ENCODE measurements at places on chromosomes 4 and X. TPM values are rescaled to one million over a fixed set of nuclear protein-coding genes. Genes with fewer than 3 reads are reported as not detected.

Gene MXRA5
- not detected for total RNA-seq

Gene MUC7
- total RNA-seq, result not detected

Gene SYTL4
- 7.4 TPM for total RNA-seq

Gene NEIL3
- 43.6 TPM for total RNA-seq

Gene COL4A6
- total RNA-seq, result 157 TPM

Gene ASMT
- total RNA-seq, result not detected

Gene VCX2
- total RNA-seq, result not detected

Gene ANKRD37
- 7.0 TPM for total RNA-seq

Gene PLP1
- total RNA-seq, result not detected

- DNase-seq, result no peak
Observed at GRCh38 chr4:2236944-2237666, 4.8 kb downstream of the HAUS3 start.

GRCh38 chr4:69617083-69617694 is 22.3 kb downstream of the UGT2A2 start:
- peak; percentile 47 for DNase-seq

DNA sequence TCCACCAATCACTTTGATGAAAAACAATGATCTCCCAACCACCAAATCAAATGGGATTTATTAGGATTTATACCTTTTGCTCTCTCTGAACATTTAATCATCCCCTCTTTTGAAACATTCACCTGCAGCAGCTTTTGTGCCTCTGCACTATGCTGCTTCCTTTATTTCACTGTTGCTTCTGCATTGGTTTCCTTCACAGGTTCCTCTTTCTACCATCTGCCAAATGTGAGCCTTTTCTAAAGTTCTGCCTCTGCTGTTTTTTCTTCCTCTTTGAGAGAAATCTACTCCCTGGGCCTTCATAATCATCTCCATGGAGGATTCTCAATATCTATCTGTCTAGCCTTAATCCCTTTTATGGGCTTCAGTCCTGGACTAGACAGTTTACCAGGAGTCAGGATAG is 24.7 kb downstream of the CUL4B start:
- no peak for DNase-seq

DNA sequence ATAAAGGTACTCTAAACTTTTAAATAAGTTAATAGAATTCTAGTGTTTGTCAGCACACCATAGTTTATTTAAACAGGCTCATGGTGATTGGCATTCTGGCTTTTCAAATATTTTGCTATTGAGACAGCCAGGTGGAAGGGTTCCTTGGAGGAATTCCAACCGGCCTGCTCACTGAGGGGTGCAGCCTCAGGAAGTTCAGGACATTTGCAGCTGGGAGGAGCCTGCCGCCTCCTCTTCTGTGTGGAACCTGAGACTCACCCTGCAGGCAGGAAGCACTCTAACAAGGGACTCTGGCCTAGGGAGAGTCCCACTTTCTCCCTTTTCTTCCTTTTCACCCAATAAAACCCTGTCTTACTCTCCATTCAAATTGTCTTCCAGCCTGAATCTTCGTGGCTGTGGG is 1328.0 kb downstream of the FSTL5 start:
- no peak for DNase-seq

- DNase-seq, result no peak
Observed at GRCh38 chrX:141714680-141715079, 16.1 kb upstream of the SPANXD start.

GRCh38 chr4:48336146-48336870 is 5.0 kb upstream of the SLAIN2 start:
- DNase-seq, result no peak

DNA sequence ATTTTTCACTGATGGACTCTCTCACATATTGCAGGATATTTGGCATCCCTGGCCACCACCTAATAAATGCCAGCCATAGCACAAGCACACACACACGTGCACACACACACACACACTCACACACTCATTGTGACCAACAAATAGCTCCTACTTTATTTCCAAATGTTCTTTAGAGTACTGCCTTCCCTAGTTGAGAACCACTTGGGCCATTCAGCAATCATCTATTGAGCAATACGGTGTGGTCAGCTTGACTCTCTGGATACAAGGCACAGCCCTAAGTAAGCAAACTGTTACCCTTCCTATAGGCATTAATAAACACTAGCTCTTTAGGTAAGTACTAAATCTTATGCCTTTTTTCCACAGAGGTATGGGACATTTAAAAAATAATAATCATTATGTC is 21.1 kb downstream of the CORIN start:
- DNase-seq, result no peak

DNA sequence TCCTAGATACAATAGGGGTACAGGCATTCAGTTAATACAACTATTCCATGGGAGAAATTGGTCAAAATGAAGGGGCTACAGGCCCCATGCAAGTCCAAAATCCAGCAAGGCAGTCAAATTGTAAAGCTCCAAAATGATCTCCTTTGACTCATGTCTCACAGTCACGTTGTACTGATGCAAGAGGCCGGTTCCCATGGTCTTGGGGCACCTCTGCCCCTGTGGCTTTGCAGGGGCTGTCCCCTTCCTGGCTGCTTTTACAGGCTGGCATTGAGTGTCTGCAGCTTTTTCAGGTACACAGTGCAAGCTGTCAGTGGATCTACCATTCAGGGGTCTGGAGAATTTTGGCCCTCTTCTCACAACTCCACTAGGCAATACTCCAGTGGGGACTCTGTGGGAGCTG is 12.5 kb upstream of the ASIC5 start:
- no peak for DNase-seq

- DNase-seq, result no peak
Observed at GRCh38 chrX:131703646-131704045, 159.8 kb downstream of the OR13H1 start.

DNA sequence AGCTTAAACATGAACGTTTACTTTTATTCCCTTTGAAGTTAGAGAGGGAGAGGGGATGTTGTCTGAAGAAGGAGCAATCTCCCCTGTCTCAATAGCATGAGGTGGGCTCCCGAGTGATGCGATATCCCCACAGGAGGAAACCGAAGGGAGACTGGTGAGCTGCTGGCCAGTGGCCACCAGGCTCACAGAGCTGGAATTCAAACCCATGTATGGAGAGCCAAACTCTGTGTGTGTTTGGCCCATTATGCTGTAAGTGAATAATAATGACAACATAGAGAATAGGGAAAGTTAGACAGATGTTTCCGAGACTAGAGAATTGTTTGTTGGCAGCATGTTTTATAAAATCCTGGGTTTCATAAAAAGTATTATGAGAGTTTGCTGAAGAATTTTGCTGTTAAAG is 66.1 kb upstream of the CLNK start:
- DNase-seq, result no peak

GRCh38 chr4:154344686-154345085 is 146.9 kb downstream of the DCHS2 start:
- no peak for DNase-seq

GRCh38 chrX:149630681-149631233 is 835 bp downstream of the TMEM185A start:
- peak; percentile 15 for DNase-seq

GRCh38 chrX:153571534-153571908 is 27.4 kb downstream of the CCNQ start:
- DNase-seq, result no peak

GRCh38 chrX:20001588-20001987 is 10.7 kb upstream of the BCLAF3 start:
- DNase-seq, result no peak

- no peak for DNase-seq
Observed at GRCh38 chrX:39893417-39894338, 204.1 kb downstream of the BCOR start.

DNA sequence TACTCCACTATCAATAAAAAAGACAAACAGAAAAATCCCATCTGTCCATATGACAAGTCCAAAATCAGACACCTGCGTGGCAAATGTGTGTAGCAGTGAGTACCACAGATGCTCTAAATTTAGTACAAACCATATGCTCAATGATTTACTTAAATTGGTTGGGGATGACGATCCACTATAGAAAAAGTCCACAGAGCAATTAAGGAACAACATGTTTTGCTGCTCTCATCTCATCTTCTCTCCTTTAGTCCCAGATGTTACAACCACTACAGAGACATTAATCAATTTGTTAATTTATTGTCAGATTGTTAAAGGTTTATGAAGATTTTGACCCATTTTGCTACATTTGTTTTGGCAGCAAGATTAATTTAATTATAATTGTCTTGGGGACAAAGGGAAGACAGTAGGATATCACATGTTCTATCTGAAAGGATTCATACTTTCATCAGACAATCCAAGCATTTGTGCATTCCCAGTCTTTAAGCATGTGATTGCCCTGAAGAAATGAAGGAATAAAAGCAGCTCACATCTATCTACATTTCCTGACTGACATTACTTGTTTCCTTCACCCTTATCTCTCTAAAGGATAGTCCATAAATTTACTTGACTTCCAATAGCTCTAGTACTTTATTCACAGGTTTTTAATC is 2268.1 kb downstream of the PCDH7 start:
- DNase-seq, result no peak

GRCh38 chr4:152258804-152259708 is 276.8 kb downstream of the FBXW7 start:
- DNase-seq, result no peak

GRCh38 chr4:81410680-81411079 is 61.0 kb downstream of the RASGEF1B start:
- no peak for DNase-seq

DNA sequence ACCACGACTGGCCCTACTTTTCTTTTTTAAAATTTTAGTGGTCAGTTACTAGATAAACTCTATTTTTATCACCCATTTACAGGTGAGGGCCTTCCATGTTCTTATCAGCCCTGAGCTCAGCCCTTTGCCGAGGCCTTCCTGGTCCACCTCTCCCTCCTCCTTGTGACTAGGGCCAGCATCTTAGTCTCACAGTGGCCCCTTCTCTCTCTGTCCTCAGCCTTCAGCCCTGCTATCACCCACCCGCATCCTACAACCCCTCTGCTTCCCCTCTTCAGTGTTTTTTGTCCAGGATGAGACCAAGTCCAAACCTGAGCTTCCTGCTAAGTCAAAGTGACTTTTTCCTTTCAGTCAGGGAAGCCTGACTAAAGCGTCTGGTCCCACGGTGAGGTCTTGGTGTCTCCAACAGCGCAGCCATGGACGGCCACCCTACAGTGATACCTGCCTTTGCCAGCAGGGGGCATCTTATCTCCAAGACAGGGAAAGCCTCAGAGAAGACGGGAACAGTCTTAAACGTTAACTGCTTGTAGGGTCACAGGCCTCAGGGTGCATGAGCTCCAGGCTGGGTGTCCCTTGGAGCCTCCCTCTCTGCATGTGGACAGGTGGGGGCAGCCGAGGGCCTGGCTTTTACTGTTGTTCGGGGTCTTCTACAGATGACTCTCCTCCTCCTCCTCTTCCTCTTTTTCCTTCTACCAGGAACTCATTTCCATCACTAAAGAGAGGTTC is 11.7 kb upstream of the GAGE10 start:
- peak; percentile 58 for DNase-seq

GRCh38 chr4:66575008-66575696 is 904.9 kb upstream of the EPHA5 start:
- peak; percentile 33 for DNase-seq

- DNase-seq, result no peak
Observed at GRCh38 chr4:74297539-74297938, 10.7 kb upstream of the EPGN start.

DNA sequence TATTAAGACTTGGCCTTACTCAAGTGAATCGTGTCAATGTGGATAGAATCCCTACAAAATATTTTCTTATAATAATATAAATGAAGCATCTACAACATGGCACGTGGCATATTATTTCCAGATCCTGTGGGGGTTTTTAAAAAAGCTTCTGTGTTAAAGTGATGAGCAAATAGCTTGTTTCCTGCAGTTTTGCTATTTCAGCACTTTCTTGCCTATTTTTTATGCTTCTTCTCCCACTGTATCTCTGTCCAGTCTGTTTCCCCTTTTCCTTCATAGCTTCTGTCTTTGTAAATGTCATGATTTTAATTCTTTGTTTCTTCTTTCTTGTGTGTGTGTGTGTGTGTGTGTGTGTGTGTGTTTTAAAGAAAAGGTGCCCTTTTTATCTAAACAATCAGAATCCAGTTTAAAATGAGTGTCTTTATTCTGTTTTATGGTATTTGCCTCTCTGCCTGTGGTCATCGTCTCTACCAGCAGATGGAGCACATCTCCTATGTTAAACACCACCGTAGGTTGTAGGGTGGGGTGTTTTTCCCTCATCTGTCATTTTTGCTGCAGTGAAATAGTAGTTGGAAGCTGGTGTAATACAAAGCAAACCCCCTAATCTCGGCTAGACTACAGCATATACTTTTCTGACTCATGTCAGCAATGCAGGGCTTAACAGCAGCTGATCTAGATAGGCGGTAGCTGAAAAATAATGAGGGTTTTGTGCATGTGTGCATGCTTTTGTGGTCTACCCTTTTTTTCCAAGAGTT is 33.1 kb downstream of the FTHL17 start:
- DNase-seq, result peak; percentile 16
